Activated naive CD4-positive, alpha-beta T cell (primary cell): ENCODE measurements at places on chromosomes 1 and 21.

- no peak for DNase-seq
Observed at GRCh38 chr1:18803851-18804250, 55.6 kb downstream of the TAS1R2 start.

DNA sequence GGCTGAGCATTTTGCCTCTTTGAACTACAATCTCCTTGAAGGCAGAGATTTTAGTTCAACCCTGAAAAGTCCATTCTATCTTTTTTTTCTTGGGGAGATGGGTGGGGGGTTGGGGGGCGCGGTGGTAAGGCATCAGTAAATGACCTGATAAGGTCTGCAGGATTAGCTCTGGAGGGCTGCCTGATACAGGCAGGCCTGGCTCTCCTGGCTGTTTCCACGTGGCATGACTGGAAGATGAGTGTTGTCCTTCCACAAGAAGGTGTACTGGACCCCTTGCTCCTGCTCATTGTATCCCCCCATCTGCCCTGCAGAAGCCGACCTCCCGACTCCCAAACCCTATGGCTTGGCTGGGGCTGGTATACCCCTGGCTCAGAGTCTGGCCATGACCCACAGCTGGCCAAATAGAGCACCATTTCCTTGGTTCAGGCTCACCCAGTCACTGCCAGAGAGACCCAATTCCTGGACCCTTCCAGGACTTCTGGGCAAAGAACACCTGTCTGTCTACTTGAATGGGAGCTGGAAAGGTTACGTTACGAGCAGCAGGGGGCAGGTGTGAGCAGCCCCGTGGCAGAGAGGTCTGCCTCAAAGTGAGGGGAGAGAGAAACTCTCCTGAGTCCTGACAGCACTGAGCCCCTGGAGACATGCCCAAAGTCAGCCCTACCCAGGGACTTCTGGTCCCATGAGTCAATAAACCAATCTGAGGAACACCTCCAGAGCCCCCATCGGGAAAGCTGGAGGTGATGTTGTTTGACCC, 17.0 kb downstream of the DHRS3 start:
- DNase-seq: peak; percentile 13

DNA sequence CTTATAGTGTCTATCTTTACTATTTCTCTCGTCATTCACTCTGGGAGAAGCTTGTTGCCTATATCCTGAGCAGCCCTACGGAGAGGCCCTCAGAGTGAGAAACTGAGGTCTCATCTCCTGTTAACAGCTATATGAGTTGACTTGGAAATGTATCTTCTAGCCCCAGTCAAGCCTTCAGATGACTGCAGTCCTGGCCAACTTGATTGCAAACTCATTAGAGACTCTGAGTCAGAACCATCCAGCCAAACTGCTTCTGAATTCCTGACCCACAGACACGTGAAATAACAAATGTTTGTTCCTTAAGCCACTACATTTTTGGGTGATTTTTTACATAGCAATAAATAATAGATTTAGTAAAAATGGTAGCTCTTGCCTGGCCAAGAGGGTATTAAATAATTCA, 3.9 kb upstream of the ZBED6 start:
- DNase-seq: no peak

GRCh38 chr21:45741691-45742090, 98.2 kb downstream of the PCBP3 start:
- no peak for DNase-seq

DNA sequence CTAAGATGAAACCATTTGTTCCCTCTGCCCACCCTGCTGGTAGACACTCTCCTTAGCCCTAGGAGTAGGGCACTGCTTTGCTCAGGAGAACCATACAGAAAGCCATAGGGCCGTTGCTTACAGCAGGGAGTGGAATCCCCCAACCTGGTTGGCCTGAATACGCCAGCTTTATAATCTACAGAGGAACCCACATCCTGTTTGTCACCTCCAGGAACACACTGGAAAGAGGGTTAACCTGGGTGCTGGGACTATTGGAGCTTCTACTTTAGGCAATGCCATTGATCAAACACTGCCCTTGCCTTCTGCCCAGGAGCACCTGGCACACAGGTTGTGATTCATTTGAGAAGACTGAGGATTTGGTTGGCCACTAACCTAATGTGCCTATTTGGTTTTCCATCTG, 124.8 kb downstream of the TNR start:
- DNase-seq: no peak

- DNase-seq: no peak
Observed at GRCh38 chr1:215970406-215970805, 403.3 kb downstream of the KCTD3 start.

- no peak for DNase-seq
Observed at GRCh38 chr1:56175211-56175610, 404.2 kb downstream of the PLPP3 start.

DNA sequence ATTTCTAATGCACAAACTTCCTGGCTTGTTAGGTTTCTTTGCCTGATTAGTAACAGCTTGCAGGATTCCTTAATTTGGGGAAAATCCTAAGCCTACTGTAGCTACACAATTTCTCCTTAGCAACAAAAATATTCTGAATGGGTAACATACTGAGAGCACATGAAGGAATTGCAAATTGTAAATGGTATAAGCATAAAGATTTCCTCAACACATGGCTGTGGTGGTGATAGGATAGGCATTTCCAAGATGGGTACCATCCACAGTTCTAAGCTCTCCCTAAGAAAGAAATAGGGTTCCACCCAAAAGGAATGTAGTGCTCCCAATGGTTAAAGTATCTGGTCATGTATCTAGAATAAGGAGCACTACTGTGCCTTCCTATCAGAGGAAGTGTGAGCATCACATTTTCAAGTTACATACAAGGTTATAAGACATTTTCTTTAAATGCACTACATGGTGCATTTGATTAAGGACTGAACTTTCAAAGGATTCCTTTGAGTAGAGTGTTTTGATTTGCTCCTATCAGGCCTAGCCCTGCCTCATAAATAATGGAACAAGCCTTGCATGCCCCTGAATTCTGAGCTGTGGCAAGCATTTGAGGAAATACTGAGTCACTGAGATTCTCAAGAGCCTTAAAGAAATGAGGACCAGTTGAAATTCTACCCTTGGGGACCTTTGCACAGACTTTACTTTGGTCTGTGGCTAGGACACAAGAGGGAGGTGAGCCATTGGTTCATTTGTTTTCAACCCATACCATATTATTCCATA, 286.4 kb downstream of the PTBP2 start:
- DNase-seq: no peak

- DNase-seq: no peak
Observed at GRCh38 chr1:7984811-7985210, 23.3 kb downstream of the PARK7 start.

DNA sequence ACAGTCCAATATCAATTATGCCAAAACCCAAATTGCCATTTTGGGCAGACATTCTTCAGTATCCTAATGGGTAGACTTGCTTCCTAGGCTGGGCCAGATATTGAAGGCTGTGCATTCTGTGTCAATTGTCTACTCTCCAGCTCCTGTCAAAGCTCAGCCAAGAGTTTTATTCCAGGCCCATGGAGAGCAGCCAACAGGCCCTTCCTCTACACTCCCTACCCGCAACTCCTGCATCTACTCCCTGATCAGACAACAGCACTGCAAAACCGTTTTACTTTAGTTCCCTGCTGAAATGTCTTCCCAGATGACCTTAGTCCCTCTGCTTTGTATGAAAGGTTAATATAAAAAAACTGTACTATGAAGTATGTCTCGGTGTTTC, 6.6 kb upstream of the ADORA3 start:
- no peak for DNase-seq

- no peak for DNase-seq
Observed at GRCh38 chr1:211482306-211482705, 9.7 kb downstream of the RD3 start.

- no peak for DNase-seq
Observed at GRCh38 chr1:150366416-150367296, 2.7 kb downstream of the RPRD2 start.

DNA sequence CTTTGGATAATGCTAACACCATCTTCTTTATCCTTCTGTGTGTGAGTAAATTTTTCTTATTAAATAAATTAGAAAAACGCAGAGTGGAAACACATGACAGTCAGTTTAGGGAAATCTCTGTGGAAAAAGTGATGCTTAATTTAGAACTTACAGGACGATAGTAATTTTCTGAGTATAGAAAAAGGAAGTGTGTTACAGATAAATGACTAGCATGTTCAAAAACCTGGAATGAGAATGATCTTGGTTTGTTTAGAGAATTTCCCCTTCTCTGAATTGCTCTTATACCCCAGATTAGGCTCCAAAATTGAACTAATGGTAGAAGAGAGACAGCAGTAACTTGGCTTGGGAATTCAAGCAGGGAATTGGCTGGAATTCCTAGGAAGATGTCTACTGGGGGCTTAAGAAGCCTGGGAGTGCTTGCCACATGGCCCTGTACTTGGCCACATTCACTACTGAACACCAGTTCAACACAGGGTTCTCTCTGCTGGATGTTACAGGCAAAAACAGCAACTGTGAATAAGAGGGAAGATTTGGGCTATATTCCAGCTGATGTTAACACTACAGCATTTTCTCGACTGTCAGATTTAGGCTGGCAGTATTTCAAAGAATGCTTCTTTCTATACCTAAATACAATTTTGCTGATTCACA, 1004.2 kb downstream of the TTLL7 start:
- DNase-seq: no peak

DNA sequence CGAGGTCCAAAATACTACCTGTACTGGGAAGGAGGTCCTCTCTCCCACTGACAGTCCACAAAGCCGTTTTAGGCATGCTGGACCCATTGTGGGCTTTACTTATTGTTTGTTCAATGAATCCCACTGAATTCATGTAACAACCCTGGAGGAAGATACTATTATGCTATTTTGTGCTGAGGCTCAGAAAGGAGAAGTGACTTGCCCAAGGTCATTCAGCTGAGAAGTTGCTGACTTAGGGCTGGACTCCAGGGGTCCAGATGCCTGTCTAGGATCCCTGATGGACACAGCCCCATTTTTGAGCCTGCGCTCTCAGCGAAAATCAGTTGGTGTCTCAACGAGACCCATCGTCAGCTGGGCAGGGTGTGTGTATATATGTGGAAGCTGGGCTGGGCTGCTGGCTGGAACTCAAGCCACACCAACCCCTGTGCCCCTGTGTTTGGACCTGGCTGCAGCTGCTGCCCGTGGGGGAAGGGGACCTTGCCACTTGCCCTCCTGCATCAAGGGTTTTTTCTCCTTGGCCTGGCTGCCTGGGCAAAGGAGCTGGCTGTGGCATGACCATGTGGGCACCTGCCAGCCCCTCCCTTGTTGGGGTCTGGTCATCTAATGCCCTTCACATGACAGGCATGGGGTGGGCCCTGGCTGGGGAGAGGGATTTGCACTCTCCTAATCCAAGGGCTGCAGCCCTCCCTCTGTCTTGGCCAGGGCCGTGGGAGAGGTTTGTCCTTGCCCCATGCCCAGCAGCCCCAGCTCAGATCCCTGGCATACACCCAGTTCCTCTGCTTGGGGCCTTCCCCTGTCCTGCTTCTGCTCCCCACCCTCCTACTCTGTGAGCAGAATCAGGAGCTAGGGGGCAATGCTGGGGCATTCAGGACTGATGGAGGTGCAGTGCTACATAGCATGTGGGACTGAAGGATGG, 15.0 kb downstream of the KCNQ4 start:
- no peak for DNase-seq
